ENCODE measurements at places on chromosomes 11 and 22.

DNA sequence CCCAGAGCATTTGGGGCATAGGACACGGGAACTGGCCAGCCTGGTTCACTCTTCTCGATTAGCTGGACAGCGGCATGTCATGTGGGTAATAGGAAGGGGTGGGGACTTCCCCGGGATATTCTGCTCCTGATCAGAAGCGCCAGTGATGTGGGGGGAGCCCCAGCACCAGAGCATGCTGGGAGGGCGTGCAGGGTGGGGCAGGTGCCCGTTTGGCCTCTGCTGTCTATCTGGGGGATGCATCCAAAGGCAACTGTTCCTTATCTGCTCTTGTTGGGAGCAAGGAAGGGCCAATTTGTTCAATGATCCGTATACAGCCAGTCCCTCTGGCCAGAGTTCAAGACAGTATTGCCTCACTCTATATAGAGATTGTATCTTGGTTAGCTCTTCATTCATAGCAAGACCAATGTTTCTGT, 43.6 kb downstream of the PPARA start:
- no peak for DNase-seq

- no peak for DNase-seq
These were observed 76.8 kb upstream of the RTL6 start for GRCh38 chr22:44574640-44575380.

GRCh38 chr11:87007963-87008362, 29.8 kb upstream of the TMEM135 start:
- DNase-seq = no peak

GRCh38 chr11:16791191-16791961, 52.9 kb downstream of the C11orf58 start:
- no peak for DNase-seq

DNA sequence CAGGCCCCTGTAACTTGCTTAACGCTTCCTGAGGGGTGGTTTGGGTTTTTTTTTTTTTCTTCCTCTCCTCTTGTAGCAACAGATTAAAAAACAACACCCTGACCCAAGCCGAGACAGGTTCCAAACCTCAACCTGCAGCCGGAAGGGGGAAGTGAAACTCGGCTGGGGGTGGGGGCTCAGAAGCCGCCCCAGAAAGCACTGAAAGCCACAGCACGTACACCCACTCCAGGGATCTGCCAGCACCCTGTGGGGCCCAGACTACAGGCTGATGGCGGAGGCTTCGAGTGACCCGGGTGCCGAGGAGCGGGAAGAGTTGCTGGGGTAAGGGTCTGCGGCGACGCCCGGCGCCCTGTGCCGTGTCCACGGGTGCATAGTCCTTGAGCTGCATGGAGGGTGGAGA, at the start of gene LSP1:
Gene LSP1, plus strand, starts transcription at position 208 of the 400 bp plus-strand sequence. Its CDS starts 61 bp downstream, at position 269.
- no peak for DNase-seq

- DNase-seq = peak; percentile 66
These were observed 84.7 kb downstream of the TTC28 start for GRCh38 chr22:28594797-28595462.

GRCh38 chr11:132779497-132779896, 752.8 kb downstream of the OPCML start:
- no peak for DNase-seq

DNA sequence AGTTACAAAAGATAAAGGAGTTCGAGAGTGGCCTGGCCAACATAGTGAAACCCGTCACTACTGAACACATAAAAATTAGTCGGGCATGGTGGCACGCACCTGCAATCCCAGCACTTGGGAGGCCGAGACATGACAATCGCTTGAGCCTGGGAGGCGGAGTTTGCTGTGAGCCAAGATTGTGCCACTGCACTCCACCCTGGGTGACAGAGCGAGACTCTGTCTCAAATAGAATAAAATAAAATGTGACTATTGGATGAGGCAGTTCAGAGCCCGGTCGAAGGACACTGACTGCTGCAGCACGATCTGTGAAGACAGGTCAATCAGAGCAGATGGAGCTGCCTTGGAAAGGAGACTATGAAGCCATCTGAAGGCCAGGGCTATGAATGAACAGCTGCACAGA, 37.7 kb upstream of the ANO1 start:
- DNase-seq = no peak

GRCh38 chr22:23094260-23094659, 23.9 kb downstream of the GNAZ start:
- no peak for DNase-seq

- no peak for DNase-seq
These were observed 21.9 kb upstream of the EIF3D start for GRCh38 chr22:36550701-36551495.

- DNase-seq = peak; percentile 69
These were observed 90.0 kb downstream of the MICAL2 start for GRCh38 chr11:12200279-12200990.

DNA sequence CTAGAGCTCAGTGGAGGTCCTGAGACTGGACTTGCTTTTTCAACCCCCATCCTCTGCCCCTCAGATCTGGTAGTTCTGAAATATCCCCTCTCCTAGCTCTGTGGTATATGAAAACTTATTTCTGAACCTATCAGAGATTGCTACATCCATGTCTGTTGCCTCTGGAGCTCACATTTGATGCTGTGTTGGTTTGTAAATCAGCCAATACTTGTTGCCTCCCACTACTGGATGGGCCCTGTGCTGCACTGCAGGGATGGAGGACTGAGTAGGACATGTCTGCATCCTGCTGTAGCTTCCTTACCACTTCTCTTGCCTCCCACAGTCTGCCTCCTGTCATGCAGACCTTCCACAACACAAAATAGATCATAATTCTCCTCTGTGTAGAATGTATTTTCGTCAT, 5.2 kb downstream of the OLFML1 start:
- no peak for DNase-seq

GRCh38 chr11:29352273-29352795, 664.5 kb downstream of the KCNA4 start:
- no peak for DNase-seq

DNA sequence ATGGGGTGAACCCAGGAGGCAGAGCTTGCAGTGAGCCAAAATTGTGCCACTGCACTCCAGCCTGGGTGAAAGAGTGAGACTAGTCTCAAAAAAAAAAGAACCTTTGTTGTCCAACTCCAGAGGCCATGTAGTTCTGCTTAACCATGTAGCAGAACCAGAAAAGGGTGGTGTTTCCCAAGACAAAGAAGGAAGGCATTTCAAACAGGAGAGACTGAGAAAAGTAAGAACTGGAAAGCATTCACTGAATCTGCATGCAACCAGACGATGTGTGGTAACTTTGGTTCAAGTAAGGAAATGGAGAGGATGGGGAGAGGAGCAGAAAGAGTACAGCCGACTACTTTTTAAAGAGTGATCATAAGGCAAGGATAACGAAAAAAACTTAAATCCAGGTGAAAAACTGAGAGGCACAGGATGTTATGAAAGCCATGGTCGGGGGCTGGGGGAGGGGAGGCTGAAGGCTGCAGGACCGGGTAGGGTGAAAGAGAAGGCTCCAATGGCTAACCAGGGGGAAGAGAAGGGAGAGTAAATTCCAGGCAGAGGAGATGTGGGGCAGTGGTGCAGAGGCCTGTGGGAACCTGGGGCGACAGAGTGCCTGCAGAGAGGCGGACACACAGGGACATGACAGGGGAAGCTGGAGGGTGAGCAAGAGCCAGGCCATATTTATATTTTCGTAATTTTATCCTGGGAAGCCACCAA, 48.8 kb downstream of the MAPK1 start:
- no peak for DNase-seq

DNA sequence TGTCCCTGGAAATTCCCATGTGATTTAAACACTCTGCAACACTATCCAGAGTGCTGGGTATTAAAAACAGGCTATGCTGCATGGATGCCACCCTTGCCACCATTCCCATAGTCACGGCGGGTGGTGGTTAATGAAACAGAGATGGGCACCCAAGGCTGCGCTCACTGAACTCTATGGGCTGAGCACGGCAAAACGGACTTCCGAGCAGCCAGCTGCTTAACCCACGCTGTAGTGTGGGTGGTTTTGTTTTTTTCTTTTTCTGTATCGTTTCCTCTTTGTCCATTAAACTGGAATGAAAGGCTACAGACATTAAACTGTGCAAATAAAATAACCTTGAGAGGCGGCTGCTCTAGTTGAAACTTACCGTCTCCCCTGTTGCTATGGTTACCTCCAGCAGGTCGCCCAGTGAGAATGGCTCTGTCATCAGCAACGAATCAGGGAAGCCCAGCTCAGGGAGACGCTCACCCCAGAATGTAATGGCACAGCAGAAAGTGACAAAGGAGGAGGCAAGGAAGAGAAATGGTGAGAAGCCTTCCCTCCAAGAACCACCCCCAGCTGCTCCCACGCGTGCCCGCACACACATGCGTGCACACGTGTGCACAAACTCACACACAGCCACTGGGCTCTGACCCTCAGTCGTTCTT, 102.1 kb downstream of the C11orf91 start:
- DNase-seq = peak; percentile 94

DNA sequence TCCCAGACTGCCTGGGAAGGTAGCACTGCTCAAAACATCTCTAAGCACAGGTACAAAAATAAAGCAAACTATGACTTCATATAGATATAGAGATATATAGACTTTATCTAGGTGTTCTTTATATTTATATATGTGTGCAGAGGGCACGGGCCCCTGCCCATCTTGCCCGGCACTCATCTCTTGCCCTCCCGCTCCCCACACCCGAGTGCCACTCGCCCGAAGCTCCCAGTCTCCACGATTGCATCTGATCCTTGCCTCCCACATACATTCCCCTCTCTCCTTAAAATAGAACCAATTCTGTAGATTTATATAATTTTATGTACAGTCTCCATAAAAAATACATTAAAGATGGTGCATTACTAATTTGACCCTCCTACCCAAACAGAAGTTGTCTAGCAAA, 55.5 kb downstream of the IGSF9B start:
- no peak for DNase-seq

- DNase-seq = no peak
These were observed 13.2 kb downstream of the KCNJ4 start for GRCh38 chr22:38441620-38442287.

DNA sequence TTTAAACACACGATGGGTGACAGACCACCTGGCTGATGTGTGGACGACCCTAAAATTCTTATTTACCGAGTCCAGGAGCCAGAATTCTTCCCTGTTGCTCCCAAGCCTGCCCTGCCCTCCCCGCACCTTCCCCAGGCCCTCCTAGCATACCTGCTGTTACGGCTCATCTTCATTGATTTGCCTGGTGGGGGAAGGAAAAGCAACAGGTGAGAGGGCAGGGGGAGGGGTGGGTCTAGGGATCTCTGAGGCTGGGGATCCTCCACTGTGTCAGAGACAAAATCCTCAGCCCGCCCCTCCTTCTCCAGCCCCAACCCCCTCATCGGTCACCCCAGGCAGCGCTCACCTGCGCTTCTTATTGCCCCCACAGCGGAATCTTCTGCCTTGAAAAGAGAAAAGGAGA, 4.0 kb downstream of the FXYD2 start:
- DNase-seq = no peak

- DNase-seq = peak; percentile 65
These were observed 3.8 kb upstream of the OR5A2 start for GRCh38 chr11:59429924-59430516.

- no peak for DNase-seq
These were observed 17.7 kb downstream of the CTNND1 start for GRCh38 chr11:57779276-57779675.

DNA sequence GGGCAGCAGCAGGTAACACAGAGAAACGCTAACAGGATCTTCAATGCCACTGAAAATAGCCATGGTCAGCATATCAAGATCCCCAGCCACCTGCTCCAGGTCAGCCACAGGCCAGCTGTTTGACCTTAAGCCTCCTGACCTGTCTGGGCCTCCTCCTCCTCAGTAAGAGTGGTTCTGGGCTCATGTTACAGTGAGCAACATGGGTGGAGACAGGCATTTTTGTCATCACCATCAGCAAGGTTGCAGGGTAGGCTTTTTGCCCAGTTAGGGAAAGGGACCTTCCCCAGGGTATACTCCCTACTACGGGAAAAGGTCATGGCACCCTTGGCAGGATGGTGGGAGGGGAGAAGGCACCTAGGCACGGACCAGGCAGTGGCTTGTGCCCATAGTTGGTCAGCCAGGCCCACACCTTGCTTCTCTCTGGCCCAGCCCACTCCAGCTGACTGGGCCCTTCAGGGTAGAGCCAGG, 131.8 kb upstream of the PARVA start:
- DNase-seq = no peak

DNA sequence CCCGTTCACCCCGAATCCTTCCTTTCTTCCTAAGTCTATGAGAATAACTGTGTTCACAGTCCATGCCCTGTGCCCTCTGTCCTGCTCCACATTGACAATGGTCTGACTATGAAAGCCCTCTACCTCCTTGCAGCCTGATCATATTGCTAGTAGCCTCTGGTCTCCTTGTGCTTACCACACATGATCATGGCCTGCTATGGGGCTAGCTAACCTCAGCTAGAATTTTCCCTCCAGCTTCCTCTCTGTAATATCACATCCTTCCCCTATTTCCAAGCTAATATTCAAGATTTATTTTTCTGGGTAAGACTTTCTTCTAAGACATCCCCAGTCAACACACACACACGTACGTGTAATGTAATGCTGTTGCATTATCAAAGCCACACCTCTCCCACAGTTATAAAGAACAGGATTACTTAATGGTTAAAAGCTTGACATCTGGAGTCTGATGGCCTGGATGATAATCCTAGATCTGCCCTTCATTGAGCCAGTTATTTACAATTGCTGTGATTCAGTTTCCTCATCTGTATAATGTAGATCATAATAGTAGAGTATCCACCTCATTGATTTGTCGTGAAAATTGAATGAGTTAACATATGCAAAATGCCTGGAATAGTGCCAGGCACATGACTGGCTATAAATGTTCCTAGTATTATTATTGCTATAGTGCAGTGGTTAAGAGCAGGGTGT, 214.4 kb upstream of the BLID start:
- no peak for DNase-seq

DNA sequence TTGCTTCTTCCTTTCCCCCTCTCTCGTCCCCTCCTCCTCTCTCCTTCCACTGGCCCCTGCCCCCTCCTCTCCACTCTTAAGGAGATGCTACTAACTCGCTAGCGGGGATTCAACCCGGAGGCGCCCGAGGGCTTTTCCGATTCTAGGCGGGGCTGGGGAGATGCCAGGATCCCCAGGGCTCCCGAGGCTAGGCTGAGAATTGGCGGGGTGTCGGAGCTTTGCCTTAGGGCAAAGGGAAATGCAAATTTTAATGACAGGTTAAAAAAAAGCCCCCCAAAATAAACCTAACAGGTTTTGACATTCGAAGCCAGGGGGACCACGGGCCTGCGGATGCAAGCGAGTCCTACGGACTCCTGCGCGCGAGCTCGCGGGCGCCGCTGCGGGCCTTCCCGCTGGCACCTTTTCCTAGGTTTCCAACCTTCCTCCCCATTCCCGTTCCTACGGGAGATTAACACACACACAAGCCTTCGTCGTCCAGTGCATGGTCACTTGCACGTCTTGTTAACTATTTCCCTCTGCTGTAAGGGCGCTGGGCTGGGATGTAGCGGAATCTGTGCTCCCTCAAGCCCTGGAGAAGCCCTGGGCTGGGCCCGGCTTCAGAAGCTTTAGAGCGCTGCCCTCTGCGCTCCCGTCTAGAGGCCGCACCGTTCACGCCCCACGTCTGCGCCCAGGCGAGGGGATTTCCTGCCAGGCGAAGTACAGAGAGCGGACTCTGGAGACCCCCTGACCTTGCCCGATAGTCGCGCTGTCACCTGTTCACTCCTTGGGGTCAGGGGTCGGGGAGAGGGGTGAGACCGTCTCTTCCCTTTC, 729 bp upstream of the ALX4 start:
- no peak for DNase-seq

- no peak for DNase-seq
These were observed 10.2 kb downstream of the CERK start for GRCh38 chr22:46727813-46728364.
